ENCODE measurements at places on chromosomes 6 and 20.

GRCh38 chr6:27281105-27281539 lies 31.0 kb downstream of the POM121L2 start:
- no peak for DNase-seq

- DNase-seq: no peak
Measured at GRCh38 chr6:73955800-73956199, 259.8 kb downstream of the CD109 start.

- DNase-seq: no peak
Measured at GRCh38 chr20:12695937-12696336, 312.8 kb upstream of the SPTLC3 start.

- no peak for DNase-seq
Measured at GRCh38 chr6:2939315-2940009, 31.9 kb downstream of the SERPINB6 start.

DNA sequence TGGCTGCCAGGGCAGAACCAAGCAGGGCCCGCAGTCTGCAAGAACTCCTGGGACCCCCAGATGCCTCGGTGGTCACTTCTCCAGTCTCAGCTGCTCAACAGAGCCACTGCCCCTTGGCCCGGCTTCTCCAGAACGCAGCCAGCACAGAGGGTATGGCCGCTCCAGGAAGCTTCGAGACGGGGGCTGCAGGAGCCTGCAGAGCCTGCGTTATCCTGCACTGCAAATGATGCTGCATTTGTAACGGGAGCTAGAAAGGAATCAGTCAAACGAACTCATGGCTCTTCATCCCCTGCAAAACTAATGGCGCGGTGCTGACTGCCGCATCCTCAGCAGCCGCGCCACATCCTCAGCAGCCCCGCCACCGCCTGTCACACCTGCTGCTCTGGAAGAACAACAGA lies 254.9 kb downstream of the TAF4 start:
- no peak for DNase-seq

DNA sequence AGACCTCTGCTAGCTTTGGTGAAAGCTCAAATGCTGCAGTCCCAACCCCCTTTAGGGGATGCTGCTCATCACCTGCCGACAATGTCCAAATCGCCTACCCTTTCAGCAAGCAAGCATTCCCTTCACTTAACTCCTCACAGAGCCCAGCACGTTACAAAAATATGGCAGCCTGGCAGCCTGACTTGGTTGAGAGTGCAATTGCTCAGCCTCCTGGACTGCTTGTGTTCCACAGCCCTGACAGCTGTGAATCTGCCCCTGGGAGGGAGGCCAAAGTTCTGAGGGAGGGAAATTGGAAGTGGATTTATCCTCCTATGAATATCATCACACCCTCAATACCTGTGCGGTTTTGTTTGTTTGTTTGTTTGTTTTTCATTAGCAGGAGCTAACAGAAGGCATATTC lies 231.0 kb downstream of the HIVEP2 start:
- DNase-seq: no peak

DNA sequence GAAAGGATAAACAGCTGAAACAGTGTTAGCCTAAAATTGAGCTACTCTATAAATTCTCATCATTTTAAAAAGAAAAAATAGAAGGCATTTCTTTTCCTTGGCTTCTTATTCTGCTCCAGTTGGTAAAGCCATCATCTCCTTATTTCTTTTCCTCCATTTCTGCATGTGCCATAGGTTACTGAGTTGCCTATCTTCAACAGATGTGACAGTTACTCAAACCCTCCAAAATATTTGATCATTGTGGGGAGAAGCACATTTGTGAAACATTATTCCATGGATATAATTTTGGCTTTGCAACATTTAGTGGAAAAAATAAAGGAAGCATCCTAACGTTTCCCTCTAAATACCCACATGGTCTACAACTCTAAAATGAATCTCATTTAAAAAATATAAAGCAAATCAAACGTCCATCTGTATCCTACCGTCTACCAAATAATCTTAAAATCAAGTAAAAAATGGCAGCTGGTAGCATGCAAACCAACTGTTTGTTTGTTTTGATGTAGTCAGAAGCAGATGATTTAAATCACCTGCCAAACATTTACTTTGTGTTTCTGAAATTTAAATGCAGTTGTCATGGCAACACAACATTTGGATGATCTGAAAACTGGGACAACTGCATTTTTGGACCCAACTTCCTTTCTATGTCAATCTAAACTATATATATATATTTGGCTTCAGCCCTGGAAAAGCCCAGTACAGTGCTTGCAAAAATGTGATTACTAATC lies 16.8 kb upstream of the SNX9 start:
- DNase-seq: no peak

- peak; percentile 51 for DNase-seq
Measured at GRCh38 chr20:37990571-37991151, 42.6 kb downstream of the TTI1 start.

- DNase-seq: no peak
Measured at GRCh38 chr20:20562507-20562906, 149.9 kb downstream of the RALGAPA2 start.

- DNase-seq: no peak
Measured at GRCh38 chr6:7132398-7133035, 24.8 kb downstream of the RREB1 start.

GRCh38 chr6:142926494-142927270 lies 18.3 kb downstream of the HIVEP2 start:
- DNase-seq: peak; percentile 86

- no peak for DNase-seq
Measured at GRCh38 chr20:47991875-47992488, 206.7 kb upstream of the SULF2 start.

GRCh38 chr20:60528141-60528540 lies 569.9 kb downstream of the CDH26 start:
- DNase-seq: no peak

- DNase-seq: no peak
Measured at GRCh38 chr6:30129265-30130178, 6.4 kb upstream of the TRIM40 start.

DNA sequence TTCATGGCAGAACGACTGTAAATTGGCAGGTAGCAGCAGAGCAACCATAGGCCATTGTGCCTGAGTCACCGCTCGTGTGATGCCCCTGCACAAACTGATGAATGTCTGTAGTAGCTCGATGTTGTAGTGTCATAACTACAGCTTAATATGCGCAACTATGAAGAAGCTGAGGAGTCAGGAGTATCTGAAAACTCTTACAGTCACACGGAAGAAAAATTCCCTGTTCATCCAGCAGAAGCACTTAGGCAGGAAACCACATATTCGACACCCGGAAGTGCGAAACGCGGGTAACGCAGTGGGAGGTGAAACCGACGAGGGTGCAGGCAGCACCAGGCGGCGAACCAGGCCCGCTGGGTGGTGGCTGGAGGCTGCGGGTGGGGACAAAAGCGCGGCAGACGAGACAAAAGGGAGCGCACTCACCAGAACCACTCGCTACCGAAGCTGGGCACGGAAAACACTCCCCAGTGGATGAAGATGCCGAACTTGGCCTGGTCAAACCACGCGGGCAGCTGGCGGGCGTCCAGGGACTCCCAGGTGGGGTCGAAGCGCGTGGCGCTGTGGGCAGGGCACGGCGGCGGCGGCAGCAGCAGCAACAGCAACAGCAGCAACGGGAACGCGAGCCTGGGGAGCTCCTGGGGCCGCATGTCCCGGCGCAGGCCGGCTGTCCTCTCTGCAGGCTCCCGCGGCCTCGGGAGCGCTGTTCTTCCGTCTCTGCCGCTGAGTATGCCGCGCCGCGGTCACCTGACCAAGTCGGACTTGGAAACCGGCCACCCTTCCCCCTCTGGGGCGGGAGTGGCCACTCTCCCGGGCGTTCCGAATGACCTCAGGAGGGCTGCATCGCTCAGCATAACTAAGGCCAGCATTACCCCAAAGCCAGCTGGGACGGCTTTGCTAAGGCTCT lies at the start of gene FUCA2:
TSS of gene FUCA2 (minus strand) at position 730 of the 901 bp plus-strand sequence. CDS start at position 644, 86 bp downstream.
- DNase-seq: peak; percentile 70

GRCh38 chr6:49776444-49776843 lies 10.6 kb downstream of the PGK2 start:
- DNase-seq: no peak

GRCh38 chr20:59735917-59736316 lies 131.6 kb downstream of the PHACTR3 start:
- DNase-seq: no peak

- peak; percentile 69 for DNase-seq
Measured at GRCh38 chr6:31308050-31308844, 36.4 kb upstream of the HLA-C start.

DNA sequence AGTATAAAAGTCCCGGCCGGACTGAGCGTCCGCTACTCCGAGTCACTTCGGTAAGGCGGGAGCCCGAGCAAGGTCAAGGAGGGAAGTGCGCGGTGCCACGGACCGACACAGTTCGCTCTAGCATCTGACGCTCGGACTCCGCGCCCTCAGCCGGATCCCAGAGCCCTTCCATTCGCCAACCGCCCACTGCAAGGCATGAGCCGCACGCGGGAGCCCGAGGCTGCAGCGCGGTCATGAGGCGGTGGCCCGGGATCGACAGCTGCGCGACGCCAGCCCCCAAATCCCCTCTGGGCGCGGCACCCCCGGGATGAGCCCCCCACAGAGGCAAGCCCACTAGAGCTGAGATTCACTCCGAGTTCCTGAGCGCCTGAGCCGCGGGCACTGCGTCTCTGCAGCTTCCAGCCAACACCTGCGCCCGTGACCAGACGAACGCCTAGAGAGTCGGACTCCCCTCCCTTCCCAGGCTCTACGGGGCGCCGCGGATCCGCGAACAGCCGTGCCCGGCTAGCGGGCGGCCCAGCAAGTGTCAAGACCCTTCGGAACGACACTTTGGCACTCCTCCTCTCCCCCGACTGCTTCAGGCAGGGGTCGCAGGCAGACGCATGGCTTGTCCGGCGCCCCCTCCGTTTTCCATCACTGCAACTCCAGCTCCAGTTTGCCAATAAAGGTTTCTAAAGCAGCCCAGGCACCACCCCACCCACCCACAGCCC lies 725 bp upstream of the ISM1 start:
- peak; percentile 39 for DNase-seq

DNA sequence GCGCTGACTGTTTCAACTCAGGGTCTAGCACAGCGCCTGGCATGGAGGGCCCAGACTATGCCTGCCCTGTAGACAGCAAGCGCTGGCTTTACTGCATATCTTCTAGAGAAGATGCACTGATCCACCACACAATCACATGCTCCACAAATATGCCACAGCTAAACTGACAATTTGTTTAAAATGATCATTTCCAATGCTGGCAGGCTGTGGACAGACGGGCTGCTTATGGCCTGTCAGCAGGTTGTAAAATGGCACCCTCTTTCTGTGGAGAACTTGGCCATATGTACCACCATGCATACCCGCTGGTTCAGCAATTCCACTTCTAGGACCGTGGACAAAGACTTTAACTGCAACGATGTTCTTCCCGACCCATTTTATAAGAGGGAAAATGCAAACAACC lies 40.8 kb downstream of the STAU1 start:
- no peak for DNase-seq

DNA sequence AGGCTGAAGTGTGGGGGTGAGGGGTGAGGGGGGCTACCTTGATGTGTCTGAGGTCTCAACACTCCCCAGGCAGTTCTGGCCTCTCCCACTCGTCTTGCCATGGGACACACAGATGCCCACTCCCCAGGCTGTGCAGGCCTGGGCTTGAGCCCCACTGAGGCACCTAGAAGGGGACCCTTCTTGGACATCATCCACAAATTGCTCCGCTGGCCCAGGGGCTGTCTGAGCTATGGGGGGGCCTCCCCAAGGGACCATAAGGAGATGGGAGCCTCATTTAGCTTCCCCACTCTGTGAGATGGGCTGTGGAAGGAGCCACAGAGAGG lies 155.5 kb upstream of the MLN start:
- no peak for DNase-seq

- DNase-seq: no peak
Measured at GRCh38 chr6:30857549-30857948, 26.8 kb upstream of the DDR1 start.

- DNase-seq: no peak
Measured at GRCh38 chr20:24782301-24782700, 166.8 kb upstream of the CST7 start.

GRCh38 chr6:42431356-42431755 lies 20.4 kb downstream of the TRERF1 start:
- DNase-seq: no peak

- DNase-seq: no peak
Measured at GRCh38 chr6:132357120-132357519, 44.2 kb downstream of the MOXD1 start.
